ENCODE measurements at places on chromosomes 3 and 15. TPM values are rescaled to one million over a fixed set of nuclear protein-coding genes. Genes with fewer than 3 reads are reported as not detected.

GRCh38 chr3:11690863-11691766 lies 47.4 kb upstream of the VGLL4 start:
- DNase-seq = no peak

DNA sequence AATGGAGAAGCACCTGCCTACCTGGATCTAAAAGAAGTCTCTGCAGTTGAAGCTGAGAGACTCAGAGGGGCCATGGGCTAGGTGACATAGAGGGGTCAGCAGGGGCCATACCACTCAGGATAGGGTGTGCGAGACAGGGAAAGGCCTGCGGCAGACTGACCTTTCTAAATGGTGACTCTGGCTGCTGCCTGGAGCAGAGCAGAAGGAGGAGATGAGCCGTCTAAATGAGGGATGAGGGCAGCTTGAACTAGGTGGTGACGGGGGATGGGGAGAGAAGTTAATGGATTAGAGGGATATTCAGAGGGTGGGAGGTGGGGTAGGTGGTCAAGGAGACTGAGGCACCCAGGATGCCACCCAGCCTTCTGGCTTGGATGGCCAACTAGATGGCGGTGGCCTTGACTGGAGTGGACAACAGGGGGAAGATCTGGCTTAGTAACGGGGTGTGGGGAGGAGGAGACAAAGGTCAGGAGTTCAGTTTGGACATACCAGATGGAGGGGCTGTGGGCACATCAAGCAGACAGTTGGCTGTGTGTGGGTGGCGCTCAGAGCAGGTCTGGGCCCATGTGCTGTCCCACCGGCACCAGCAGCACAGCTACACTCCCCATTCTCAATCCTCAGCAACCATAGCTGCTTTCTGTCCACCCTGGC lies 3.2 kb upstream of the ITIH1 start:
- no peak for DNase-seq

DNA sequence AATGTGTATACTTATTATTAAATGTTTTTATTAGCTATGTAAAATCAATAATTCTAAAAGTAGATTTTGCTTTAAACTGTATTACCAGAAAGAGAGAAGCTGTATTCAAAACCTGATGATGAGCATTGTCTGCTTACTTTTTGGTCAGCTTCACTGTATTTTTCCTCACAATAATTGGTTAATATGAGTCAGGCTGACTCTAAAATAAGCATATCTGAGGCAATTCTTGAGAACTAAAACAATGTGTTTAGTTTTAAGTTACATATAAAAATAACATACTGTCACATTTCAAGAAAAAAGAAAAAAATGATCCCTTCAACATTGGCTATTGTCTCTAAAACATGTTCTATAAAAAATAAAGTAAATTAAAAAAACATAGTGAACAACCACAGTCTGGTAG lies 66.1 kb downstream of the EPHA3 start:
- DNase-seq = no peak

Gene BLOC1S6
- 38.9 TPM for total RNA-seq

DNA sequence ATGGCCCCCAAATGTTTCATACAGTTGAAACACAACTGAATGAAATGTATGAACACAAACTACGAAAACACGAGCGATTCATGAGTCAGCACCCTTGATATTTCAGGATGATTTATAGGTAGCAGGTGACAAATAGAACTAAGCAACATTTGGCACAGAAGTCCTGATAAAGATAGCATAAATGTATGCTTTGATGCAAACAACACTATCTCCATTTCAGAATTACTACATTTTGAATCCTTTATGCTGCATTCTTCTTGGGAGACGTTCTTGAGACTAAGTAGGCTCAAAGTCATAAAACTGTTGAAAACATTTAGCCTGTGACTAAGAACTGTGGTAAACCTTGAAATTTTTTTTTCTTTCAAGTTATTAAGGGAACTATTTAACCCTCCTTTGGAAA lies 200.3 kb upstream of the ICE2 start:
- no peak for DNase-seq

DNA sequence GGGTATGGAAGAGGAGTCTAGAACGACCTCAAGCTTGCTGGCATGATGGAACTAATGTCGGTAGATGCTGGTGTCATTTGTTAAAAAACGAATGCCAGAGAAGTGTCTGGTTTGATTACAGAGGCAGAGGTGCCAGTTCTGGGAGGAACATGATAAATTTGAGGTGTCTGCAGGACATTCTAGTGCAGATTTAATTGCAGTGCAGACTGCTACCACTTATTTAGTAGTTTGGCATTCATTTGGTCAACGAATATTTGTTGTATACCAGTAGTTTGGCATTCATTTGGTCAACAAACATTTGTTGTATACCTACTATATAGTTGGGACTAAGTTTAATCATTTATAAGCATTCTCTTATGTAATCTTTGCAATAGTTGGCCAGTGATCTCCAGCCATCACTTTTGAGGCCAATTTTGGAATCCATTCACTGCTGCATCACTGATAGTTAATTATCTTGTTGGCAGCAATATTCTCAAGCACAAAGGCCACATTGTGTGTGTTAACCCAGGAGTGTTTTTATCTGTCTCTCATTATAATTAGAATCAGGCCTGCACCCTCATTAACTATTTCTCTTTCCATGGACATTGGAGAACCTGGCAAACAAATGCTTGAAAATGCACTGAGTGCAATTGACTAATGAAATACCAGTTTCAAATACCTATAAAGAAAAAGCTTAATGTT lies 19.5 kb upstream of the TGFBR2 start:
- DNase-seq = no peak

All from heart left ventricle (tissue), 16 donors.